ENCODE measurements at places on chromosomes 16 and 17.

DNA sequence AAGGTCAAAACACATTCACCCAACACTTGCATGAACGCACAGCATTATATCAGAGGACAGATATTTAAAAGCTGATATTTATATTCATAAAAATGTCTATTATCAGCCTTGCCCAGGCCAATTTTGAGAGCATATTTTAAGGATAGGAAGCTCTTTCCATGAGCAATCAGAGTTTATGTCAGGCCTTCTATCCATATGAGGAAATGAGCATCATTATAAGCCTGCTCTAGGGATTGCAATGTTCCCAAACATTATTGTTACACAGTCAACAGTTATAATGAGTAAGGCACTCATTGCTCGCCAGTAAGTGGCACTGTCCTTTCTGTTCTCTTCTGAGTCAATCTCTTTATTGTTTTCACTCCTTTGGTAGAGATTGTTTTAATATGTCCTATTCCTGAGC is 37.7 kb upstream of the DYNLRB2 start:
- DNase-seq = no peak

DNA sequence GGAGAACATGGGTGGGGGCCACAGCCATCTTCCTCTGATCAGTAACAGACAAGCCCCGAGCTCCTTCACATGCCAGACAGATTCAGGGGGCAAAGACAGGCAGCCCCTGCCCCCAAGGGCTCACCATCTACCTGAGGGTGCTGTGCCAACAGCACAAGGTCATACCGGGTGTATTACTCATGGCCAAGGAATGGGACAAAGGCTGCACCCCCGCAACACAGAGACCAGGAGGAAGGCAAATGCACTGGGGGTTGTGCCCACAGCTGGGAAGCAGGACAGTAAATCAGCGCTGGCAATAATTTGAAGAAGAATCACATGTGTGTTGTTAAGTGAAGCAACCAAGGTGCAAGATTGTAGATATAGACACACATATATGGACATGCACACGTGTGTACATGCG is 137.1 kb downstream of the C16orf95 start:
- DNase-seq = no peak

DNA sequence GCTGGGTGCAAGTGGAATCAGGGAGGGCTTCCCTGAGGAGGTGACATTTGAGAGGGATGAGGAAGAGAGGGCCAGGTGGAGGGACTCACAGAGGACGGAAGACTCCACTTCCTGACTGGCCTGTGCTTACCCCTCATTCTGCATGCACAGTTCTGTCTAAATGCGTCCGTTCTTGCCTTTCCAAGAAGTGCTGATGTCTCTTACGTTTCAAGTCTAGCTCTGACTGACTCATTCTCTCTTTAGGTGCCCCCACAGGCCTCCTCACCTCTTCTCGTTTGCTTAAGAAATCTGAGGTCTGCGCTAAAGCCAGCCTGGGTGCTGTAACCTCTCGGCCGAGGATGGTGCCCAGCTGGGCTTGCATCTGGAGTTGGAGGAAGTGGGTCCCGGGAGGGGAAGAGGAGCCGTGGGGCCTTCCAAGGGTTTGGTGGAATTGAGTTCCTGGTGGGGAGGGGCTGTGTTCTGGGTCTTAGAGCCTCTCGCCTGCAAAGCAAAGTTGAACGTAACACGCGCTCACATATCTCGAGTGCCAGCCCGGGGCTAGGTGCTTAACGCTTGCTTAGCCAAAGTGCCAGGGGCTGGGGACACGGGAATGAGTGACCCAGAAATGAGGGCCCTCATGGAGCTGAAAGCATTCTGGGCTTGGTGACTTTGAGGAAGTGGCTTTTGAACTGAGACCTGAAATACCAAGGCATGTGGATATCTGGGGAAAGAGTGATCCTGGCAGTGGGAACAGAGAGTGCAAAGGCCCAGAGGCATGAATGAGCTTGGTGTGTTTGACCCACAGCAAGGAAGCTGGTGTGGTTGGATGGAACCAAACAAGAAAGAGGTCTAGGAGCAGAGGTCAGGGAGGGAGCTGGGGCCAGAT is 4.8 kb downstream of the IL4R start:
- peak; percentile 80 for DNase-seq

- DNase-seq = no peak
These were observed 196.0 kb downstream of the MAF start for GRCh38 chr16:79404571-79404970.

DNA sequence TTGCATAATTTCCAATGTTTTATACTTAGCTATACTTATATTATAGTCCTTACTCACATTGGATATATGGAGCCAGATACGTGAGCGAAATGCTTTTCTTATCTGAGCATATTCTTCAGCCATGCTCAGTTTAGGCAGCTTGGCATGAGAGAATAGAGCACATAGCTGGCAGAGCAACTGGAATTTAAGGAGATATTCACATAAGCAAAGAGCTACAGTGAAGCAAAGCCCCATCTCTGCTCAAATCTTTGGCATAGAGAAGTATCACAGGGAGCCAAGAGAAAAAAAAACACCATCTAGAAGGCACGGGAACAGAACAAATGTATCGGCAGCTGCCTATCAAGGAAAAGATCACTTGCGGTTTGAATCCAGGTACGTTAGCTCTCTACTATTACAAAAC is 734.2 kb upstream of the KIF2B start:
- DNase-seq = no peak

DNA sequence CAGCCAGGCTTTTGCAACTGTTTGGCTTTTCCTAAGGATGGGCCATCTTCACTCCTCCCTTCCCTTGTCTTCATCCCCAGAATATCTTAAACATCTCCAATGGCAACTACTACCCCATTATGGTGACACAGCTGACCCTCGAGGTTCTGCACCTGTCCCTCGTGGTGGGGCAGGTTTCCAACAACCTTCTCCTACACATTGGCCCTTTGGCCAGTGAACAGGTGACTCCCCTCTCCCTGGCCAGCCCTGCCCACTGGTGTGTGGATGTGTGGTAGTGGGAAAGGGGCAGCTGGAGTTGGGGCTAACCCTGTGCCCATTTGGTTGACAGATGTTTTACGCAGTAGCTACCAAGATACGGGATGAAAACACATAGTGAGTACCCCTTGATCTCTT is 4.7 kb downstream of the TMEM106A start:
- no peak for DNase-seq

GRCh38 chr17:77853191-77853977 is 105.1 kb upstream of the TNRC6C start:
- no peak for DNase-seq

GRCh38 chr16:48903039-48903438 is 293.1 kb upstream of the N4BP1 start:
- peak; percentile 24 for DNase-seq

- no peak for DNase-seq
These were observed 6.5 kb downstream of the DPEP2 start for GRCh38 chr16:67992661-67993206.

GRCh38 chr17:58305626-58306025 is 23.0 kb downstream of the TSPOAP1 start:
- peak; percentile 19 for DNase-seq

DNA sequence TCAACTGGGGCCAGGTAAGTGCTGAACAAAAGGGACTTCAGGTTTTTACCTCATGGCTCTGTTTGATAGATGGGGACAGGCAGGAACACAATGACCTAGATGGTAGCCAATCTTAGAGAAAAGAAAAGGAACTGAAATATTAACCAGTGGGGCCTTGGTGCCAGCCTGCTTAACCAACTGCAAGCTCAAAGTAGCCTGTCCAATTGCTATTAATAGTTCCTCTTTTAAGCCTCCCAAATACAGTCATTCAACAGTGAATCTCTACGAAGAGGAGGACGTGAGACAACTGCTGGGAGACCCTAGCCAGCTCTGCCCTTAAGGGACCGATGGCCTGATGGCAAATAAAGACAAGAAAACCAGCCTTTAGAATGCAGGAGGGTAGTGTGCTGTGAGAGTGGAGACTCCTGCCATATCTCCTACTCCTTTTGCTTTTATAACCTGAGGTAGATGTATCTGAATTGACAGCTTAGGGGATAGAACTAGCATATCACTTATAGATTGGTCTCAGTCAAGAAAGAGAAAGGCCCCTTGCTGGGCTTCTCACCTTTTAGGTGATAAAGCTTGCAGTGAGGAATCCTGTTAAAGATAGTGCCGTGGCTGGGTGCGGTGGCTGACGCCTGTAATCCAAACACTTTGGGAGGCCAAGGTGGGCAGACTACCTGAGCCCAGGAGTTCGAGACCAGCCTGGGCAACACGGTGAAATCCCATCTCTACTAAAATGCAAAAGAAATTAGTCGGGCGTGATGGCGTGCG is 28.3 kb downstream of the ARSG start:
- no peak for DNase-seq

- DNase-seq = peak; percentile 68
These were observed 18.9 kb downstream of the TMEM94 start for GRCh38 chr17:75475144-75475835.

DNA sequence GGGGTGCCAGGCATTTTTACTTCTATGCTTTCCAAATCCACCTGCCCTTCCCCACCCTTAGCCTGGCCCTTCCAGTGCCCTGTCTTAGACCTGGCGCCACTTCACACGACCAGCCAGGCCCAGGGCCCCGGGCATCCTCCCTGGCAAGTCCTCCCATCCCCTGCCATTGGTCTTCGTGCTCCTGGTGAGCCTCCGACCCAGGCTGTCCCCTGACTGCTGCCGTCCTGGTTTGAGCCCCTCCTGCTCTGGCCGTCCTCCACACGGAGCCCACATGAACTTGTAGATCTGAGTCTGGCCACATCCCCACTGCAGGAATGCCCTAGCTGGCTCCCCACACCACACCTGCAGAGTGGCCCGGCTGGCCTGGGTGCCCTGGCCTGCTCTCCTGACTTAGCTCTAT is 44.0 kb downstream of the PRMT7 start:
- DNase-seq = no peak

GRCh38 chr17:42562388-42563142 is 617 bp downstream of the COASY start:
- DNase-seq = no peak

DNA sequence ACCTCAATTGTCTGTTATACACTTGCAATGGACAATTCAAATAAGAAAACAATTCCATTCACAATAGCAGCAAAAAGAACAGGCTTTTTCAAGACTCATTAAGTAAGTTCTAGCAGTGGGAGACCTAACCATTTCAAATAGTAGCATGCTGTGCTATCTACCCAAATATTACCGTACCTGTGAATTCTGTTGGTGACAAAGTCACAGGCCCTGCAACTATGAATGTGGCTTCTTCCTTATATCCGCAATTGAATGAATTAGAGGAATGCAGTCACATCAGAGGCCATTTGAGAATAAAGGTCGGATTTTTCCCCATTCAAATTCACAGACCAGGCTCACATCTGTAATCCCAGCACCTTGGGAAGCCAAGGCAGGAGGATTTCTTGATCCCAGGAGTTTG is 800 bp upstream of the NME4 start:
- DNase-seq = no peak

- no peak for DNase-seq
These were observed 248.9 kb downstream of the SLC39A11 start for GRCh38 chr17:72843591-72843990.
